ENCODE measurements at places on chromosomes 7 and 10. TPM values are rescaled to one million over a fixed set of nuclear protein-coding genes. Genes with fewer than 3 reads are reported as not detected.

MOGAT3 gene
- 0.82 TPM for total RNA-seq

SPAG6 gene
- total RNA-seq = 0.34 TPM

TCF7L2 gene
- 67.3 TPM for total RNA-seq

FEZF1 gene
- 12.9 TPM for total RNA-seq

KLHL7 gene
- 115 TPM for total RNA-seq

TUBAL3 gene
- total RNA-seq = not detected

PRKG1 gene
- total RNA-seq = 15.2 TPM

OR2A12 gene
- total RNA-seq = not detected

SLC39A12 gene
- not detected for total RNA-seq

GIMAP4 gene
- not detected for total RNA-seq

CAMK1D gene
- total RNA-seq = 10.6 TPM

FAM25G gene
- not detected for total RNA-seq

C10orf88 gene
- total RNA-seq = 11.0 TPM

RARRES2 gene
- total RNA-seq = 254 TPM

TMEM139 gene
- total RNA-seq = 4.4 TPM

PAPOLB gene
- total RNA-seq = 0.11 TPM

PRPS1L1 gene
- not detected for total RNA-seq

OPALIN gene
- not detected for total RNA-seq

NOM1 gene
- 29.1 TPM for total RNA-seq

HOXA9 gene
- not detected for total RNA-seq

TRAPPC14 gene
- 20.2 TPM for total RNA-seq

Measured in H1 (cell line).